ENCODE measurements at places on chromosomes 12 and 14.

DNA sequence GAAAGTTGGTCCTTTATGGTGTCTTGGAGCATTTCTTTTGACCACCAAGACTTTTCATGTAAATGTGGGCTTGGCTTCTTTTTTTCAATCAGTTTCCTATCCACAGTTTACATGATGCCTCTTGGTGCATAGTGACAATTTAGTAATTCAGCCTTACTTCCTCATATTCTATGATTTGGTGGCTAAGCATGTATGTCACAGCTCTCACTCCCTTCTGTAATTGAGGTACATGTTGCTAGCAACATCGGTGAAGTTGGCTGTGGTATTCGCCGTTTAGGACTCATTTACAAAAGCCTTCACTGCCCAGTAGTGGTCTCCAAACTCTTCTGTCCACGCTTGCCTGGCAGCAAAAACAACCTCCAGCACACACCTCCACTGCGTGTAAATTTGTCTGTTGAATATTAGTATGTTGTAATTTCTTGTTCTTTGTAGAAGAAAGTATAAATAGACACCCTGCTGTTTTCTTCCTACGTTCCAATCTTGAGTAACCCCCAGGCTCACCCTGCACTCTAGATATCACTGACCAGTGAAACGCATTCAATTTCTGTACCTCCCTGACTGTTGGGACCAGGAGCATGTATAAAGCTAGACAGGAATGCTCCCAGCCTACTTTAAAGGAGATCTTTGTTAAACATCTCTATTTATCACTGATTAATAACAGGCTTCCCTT, 90.4 kb downstream of the PPP2R5C start:
- no peak for DNase-seq

DNA sequence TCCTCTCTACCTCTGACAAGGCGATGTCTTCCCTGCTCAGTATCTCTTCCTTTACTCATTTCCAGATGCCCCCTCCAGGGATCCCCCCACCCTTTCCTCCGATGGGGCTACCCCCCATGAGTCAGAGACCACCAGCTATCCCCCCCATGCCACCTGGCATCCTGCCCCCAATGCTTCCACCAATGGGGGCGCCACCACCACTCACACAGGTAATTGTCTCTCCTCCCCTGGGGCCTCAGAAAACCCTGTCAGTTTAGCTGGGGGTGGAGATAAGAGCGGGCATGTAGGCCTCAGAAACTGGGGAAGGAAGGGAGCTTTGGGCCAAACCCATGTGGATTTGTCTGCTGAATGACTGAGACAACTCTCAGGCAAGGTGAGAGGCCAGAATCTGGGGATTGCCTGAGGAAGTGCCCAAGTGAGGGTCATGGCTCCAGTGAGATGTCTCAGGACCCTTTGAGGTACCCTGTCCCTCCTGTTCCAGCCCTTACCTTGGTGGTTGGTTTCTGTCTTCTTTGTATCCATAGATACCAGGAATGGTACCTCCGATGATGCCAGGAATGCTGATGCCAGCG, 8.1 kb downstream of the PRPF40B start:
- no peak for DNase-seq

DNA sequence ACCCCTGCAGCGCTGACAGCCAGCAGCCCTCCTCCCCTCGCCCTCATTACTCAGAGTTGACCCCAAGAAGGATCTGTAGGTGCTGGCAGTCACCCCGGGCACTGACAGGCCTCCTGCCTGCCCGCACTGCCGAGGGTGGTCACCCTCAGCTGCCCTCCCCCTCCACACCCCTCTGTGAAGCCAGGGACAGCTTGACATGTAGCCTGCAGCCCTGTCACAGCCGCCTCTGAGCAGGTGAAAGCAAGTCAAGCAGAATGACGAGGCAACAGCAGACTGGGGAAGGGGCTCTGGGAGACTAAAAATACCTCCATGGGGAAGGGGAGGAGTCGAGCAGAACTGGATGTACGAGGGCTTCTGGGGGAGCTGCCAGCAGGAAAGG, 178.1 kb downstream of the DPF3 start:
- DNase-seq = no peak

DNA sequence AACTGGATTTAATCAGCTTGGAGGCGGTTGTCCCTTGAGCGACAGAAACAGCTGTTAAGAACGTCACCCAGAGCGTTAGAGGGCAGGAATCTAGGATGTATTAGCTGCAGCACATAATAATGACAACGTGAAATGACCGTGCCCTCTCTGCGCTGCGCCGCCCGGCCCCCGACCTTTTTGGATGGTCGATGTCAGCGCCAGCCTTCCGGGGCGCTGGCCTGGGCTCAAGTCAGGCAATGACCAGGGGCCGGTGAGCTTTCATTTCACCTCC, 427 bp upstream of the TMEM120B start:
- no peak for DNase-seq

DNA sequence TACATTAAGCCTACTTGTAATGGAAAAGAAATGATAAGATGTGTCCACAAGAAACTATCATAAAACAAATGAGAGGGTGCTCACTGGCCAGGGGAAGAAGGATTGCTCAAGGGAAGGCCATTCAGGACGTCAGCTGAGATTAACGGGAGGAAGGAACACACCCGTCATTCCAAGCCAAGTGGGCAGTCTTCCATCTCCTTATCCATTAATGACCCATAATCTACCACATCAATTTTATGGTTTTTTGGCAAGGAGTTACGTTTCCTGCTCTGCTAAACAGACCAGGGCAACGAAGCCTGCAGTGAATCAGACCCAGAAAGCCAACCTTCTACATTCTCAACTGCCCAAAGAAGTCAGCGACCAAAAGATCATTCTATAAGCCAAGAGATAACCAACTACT, 25.1 kb downstream of the PRKAB1 start:
- no peak for DNase-seq

GRCh38 chr12:94980577-94980976, 22.9 kb downstream of the NDUFA12 start:
- DNase-seq = no peak

DNA sequence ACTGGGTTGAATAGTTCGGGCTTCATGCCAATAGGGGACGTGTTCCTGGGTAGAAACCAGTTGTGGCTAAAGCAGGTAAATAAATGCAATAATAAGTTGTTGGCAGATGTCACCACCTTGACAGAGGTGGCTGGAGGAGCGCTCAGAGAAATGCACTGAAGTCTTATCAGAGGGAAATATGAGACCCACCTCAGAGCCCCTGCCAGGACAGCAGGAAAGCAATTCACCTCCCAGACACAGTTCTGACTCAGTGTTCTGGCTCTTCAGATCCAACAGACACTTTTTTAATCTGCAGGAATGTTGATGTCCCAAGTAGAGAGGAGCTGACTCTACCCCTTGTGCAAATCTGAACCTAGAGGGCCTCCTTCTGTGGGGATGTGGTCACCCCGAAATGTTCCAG, 687.1 kb upstream of the FBXO33 start:
- no peak for DNase-seq

- DNase-seq = no peak
Measured at GRCh38 chr14:76467711-76468155, 91.8 kb downstream of the ESRRB start.

GRCh38 chr14:63852817-63853731, at the start of gene SYNE2:
TSS of gene SYNE2 (plus strand) at chr14:63853004. CDS start at chr14:63909149, 56,145 bp downstream.
- DNase-seq = peak; percentile 74

DNA sequence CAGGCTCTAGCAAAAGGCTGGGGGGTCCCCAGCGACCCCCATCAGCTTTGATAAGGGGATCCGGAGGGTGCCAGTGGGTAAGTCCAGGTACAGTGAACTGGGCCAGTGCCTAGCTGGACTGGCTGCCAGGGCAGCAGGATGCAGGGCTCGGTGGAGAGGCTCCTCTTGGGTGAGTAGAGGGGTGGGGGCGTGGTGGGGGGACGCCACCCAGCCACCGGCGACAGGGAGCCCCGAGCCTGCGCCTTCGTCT, 171 bp downstream of the RAPGEF3 start:
- DNase-seq = no peak

DNA sequence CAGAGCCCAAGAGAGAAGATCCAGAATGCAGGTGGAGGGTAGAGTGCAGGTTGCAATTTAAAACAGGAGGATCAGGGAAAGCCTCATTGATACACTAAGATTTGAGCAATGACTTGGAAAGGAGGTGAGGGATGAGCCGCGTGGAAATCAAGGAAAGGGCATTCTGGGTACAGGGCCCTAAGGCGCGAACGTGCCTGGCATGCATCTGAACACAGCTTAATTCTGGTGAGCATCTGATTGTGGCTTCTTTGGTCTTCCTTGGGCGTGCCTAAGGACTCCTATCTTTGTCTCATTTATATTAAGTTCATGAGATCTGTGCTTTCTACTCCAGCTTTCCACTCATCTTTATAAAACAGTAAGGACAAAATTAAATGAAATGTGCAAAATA, 79.3 kb downstream of the NTF3 start:
- DNase-seq = no peak

DNA sequence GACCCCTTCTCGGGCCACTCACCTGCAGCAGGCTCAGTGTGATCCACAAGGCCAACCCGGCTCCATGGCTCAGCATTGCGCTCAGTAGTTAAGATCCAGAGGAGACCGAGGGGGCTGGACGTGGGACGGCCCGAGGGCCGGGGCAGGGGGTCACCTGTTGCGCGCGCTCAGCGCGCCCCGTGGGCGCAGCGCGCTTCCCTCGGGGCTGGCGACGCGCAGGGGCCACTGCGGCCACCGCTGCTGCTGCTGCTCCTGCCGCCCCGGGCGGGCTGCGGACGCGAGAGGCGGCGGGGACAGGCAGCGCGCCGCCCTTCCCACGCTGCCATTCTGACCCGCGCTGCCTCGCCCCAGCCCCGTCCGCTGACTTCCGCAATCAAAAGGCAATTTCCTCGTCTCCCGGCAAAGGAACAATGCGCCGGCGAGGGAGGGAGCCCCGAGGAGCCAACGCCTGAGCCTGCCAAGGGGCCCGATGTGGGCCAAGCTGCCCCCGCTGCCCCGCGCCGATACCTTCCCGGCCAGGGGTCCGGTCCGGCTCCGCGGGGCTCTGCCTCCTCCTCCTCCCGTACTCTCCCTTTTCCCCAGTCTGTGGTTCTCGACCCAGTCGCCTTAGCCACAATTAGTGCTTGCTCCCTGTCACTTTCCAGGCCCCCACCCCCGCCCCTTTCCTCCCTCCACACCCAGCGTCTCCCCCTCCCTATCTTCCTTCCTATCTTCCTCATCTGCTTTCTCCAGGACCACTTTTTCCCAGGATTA, 27.3 kb downstream of the PTPRB start:
- no peak for DNase-seq

GRCh38 chr12:124655048-124655697, 87.8 kb upstream of the NCOR2 start:
- no peak for DNase-seq

DNA sequence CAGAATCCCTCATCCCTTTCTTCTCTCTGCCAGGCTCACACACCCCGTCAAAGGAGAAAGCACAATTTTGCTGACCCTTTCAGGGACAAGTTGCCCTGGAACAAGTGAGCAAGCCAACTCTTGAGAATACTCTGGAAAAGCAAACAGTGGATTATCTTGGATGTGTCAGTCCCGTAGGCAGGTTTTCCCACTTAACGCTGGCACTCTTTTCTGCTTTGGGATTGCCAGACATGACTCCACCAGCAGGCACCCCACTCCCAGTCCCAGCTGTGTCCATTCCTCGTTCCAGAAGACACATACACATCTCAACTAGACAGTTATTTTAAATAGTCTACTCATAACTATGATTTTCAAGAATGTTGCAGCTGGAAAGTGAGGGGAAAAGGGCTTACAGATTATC, 145.5 kb upstream of the CDKN3 start:
- no peak for DNase-seq

DNA sequence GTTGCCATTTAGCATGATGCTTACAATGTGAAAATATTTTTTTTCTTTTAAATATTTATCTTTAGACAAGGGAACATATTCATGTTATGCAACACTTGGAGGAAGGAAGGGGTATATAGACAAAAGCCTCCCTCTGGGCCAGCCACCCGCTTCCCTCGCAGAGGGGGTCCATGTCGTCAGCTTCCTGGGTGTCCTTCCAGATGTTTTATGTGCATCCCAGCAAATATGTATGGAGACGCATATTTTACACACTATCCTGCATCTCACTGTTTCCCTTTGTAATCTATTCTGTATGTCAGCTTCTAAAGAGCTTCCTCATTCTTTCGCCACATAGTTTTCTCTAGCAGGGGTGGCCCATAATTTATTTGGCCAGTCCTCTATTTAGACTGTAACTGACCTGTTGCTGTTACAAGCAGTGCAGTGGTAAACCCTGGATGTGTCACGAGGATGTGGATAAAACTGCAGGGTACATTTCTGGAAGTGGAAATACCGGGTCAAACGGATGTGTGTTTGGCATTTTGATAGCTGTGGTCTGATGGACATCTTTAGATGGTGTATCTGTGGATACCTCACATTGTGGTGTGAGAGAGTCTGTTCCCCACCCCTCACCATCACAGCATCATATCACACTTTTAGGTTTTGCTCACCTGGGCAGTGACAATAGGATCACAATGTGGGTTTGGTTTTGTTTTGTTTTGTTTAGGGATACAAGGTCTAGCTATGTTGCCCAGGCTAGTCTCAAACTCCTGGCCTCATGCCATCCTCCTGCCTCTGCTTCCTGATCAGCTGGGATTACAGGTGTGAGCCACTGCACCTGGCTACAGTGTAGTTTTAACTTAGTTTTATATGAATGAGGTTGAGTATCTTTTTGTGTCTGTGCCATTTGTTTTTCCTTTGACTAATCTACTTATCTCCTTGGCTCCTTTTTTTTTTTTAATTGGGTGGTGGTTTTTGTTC, 31.6 kb downstream of the FAM222A start:
- no peak for DNase-seq

- no peak for DNase-seq
Measured at GRCh38 chr14:29913566-29913965, 14.1 kb downstream of the PRKD1 start.

DNA sequence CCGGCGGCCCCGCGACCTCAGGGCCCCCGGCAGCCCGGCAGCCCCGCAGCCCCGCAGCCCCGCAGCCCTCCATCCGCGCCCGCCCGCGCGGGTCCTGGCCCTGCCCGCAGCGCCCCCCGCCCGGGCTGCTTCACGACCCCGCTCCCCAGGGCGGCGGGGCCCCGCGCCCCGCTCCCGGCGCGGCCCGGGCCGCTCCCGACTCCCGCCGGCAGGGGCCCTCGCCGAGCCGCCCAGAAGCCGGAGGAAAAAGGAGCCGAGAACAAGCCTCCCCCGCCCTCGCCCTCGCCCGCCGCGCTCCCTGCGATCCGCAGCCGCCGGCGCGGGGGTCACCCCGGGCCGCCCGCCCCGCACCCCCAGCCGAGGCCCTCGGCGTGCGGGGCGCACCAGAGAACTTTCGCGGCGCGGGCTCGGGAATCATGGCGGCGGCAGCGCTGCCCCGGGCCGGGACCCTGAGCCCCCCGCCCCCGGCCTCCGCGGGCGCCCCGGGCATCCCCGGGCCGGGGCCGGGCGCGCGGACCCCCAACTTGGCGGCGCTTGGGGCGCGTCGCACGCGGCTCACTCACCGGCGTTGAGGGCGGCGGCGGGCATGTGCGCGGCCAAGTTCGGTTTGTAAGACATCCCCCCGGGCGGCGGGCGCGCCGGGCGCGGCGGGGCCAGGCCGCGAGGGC, 521 bp downstream of the CDK2AP1 start:
- DNase-seq = peak; percentile 64

- DNase-seq = no peak
Measured at GRCh38 chr12:94868161-94868560, 135.3 kb downstream of the NDUFA12 start.

DNA sequence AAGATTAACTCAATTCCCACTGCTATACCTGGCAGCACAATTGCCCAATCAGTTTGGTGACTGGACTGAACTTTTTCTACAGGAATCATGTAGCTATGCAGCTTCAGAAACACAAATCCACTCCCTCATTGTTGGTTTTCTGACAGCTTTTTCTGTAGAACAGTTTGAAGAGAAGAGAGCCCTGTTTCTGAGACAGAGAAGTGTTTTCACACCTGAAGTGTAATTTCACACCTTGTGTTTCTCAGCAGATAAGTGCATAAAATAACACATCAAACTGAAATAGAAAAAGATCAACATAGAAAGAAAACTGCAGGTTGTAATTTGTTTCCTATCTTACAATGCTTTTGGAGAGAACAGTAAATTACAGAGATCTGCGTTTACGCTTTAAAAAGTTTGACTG, 335.6 kb downstream of the SNAPC1 start:
- DNase-seq = no peak
